Activated CD4-positive, alpha-beta T cell treated with anti-CD3 and anti-CD28 coated beads for 36 hours (primary cell): ENCODE measurements at places on chromosomes 2 and 18.

DNA sequence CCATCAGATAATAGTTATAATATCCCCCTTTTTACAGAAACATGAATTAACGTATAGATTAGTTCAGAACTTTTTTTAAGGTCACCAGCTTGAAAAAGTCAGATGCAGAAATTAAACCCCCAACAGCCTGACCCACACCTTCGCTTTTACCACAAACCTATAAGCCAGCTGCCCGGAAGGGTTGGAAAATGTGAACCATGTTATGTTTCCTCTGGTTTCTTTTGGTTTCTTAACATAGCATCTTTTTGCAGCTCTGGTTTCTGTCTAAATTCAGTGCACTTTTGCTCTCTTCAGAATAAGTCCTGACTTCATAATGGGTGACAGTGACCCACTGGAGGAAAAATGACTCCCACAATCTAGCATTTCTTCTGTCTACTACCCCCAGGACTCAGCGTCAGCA is 381.7 kb upstream of the DDX18 start:
- DNase-seq: no peak

DNA sequence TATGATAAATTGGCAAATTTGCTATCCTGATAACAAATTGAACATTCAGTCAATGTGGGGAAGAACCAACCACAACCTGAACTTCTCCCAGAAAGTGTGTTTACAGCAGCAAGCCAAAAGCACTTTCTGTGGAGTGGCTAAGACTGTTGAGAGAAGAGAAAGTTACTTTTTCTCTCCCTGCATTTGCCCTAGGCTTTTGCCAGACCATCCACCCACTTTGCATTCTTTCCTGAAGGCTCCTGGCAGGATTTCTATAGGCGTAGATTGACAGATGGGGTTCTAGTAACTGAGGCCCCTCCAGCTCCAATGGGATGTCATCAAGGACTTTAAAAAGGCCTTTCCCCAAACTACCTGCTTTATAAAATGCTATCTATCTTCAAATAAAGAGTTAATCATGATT is 215.2 kb downstream of the GULP1 start:
- DNase-seq: no peak

- DNase-seq: no peak
These were observed 152.2 kb downstream of the TMEM18 start for GRCh38 chr2:525021-525420.

- no peak for DNase-seq
These were observed 24.0 kb upstream of the GREB1 start for GRCh38 chr2:11509657-11510360.

DNA sequence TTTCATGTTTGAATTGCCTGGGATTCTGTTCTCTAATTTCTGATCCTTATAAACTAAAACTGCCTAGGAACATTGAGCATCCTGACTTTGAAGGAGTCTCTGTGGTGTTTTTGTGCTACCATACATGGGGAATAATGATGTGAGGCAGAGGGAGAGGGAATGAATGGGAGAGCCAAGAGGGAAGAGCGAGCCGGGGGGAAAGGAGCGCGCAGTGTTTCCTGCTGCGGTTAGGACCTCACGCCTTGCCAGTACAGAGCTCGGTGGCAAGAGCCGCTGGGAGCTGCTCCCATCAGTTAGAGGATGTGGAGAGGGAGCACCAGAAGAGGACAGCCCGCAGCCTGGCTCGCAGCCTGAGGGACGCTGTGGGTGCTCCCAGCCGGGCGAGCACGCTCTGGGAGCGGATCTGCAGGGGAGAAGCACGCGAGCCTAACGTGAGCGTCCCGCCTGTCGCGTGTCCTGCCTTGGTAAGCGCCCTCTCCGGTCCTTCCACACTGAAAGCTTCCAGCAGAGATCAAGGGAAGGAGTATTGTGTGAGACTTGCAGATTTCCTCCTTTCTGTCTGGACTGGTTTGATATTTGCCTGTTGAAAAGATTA is 114.7 kb downstream of the FAM210A start:
- peak; percentile 46 for DNase-seq

DNA sequence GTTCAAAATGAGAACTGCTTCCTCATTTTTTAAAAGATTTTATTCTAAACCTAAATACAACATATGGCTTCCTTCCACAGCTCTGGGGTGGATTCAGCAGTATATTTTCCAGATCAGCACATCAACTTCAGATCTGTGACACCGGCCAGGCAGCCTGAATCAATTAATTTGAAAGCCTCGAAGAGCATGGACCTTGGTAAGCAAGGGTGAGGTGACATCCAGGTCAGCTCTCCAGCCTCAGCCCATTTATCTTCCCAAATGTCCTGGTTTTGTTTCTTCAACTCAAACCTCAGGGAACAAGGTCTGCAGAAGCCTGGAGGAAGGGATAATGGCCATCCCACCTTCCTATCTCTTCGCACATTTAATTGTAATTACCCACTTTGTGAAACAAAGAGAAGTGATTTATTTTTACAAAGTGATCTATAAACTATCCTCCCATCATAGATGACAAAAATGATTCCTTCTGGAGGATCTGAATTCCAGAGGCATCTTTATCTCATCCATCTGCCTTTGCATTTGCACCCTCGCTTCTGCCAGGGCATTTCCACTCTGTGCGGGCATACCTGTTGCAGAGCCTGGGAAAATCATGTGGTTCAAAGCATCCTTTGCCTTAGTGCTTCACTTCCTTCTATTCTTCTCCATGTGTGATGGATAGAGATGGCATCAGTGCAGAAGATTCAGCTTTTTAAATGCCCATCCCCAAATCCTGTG is 489.0 kb upstream of the NRP2 start:
- DNase-seq: no peak

GRCh38 chr2:188623995-188624643 is 332.4 kb downstream of the GULP1 start:
- no peak for DNase-seq

DNA sequence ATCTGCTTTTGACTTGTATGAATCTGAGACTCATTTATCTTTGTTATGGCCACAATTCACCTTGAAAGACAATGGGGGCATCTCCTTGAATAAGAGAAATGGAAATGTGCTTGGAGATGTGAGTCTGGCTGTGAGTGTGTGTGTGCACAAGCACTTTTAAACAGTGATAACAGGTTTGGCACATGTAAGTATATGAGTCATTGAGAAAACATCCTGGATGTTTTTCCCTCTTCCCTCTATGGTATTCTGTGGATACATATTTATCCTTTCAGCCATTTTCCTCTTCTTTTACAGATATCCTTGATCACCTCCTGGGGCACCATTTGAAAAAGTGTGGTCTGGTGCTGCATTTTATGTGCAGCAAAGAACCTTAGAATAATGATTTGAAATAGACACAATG is 317.3 kb upstream of the THUMPD2 start:
- no peak for DNase-seq

DNA sequence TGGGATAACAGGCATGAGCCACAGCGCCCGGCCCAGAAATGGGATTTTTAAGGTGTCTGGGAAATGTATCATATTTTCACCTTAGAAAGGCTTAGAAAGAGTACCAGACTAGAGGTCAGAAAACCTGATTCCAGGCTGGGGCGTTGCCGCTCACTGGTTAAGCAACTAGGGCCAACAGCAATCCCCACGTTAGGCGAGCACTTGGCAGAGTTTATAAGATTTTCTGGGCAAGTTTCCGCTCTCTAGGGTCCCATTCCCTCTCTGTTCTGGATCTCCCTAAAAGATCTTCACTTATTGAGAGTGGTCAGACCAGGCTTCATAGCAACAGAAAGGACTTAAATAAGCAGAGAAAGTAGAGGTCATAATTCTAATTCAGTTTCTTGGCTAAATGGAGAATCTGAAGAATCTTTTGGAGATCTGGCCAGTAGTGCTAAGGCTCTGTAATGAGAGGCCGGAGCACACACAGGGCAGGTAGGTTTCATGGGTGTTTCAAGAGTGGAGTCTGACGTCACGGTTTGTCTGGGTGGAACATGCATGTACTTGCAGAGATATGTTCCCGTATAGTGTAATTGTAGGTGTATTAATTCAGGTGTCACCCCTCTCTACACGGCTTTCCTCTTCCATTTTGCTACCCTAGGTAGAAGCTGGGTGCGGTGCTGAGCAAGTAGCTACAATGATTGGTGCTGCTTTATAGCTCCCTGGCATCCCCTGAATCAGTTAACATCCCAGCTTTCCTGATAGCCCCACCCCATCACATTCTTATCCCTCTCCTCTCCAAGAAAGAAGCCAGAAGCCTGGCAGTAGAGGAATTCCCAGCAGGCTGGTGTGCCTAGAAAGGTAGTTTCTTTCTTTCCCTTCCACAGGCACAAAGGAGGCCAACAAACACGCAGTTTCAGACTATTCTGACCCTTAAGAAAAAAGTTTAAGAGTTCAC is 4.4 kb upstream of the SMAD7 start:
- DNase-seq: no peak

DNA sequence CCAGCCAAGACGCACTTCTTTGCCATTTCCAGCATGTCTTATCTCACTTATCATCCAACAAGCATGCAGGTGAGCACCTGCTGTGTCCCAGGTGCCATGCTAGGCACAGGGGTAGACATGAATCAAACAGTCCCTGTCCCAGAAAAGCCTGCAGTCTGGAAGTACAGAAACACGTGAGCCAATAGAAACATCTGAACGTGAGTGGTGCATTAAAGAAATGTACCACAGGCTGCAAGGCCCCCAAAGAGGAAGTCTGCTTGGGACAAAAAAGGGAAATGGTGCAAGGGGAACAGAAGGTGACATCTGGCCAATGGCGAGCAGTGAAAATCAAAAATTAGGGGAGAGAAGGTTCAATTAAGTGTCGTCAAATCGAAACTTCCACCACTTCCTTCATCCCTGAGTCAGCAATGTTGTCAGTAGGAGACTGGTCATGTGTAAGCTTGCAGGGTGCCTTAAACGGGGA is 17.6 kb upstream of the TMEM247 start:
- no peak for DNase-seq

DNA sequence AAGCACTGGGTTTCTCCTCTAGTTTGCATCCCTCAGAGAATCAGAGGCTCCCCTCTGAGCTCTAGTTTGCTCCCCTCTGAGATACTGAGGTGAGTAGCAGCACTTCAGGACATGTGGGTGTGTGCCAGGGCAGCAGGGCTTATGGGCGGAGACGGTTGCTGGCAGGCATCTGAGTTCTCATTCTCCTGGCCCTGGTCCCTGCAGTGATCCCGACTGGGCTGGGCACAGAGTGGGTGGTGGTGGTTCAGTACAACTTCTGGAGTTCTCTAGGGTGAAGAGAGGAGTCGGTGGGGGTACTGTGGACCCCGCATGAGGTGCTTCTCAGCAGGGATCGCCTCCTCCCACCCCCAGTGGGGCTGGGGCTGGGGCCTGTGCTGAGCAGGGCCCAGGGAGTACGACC is 47.9 kb downstream of the BOLA3 start:
- DNase-seq: no peak

- DNase-seq: peak; percentile 88
These were observed 38.8 kb upstream of the BMP10 start for GRCh38 chr2:68909793-68910674.

DNA sequence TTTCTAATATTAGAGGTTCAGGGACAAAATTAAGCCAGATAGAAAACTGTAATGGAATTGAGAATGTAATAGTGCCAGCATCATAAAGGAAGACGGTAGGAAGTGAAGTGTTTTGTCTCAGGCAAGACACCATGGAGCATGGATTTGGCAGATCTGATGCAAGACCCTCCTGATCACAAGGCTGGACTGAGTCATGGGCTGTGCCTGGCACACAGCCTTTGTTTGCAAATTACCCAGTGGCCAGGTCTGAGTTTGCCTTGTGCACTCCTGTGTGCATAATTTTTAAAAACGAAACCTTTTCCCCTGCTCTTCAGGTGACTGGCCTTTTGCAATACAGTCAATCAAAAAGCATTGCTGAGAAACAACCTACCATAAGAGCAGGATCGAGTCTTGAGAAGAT is 2.0 kb upstream of the UPP2 start:
- DNase-seq: no peak

- DNase-seq: no peak
These were observed 632.4 kb upstream of the LRRTM4 start for GRCh38 chr2:78154586-78154985.

DNA sequence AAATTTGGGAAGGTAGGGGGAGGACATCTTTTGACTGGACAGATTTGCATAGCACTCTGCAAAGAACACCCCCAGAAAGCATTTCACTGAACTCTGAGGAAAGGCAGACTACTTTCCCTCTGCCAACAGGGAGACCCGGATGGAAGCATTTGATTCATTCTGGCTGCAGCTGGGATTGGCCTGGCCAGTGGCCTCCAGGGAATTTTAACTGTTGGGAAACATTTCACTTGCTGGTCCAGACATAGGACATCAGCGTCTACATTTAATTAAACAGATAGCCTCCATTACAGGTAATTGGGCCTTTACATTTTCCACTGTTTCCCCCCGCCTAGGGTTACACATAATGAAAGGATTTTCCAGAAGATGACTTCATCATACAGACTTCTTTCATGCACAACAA is 92.8 kb downstream of the MARCHF4 start:
- DNase-seq: no peak

DNA sequence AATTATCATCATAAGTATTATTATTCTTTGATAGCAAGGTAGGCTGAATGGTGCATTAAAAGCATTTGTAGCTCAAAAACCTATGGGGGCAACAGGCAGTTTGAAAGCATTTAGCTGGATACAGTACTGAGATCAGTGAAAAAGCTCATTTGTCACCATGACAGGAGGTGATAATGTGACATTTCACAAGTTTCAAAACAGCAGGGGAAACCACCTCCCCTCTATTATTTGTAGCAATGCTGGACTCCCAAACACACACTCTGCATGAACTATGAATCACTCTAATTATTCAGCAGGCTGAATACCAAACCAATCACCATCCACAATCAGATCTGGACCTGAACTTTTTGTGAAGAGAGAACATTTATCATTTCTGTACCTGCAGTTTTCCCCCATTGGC is 63.4 kb downstream of the MYO5B start:
- DNase-seq: no peak

DNA sequence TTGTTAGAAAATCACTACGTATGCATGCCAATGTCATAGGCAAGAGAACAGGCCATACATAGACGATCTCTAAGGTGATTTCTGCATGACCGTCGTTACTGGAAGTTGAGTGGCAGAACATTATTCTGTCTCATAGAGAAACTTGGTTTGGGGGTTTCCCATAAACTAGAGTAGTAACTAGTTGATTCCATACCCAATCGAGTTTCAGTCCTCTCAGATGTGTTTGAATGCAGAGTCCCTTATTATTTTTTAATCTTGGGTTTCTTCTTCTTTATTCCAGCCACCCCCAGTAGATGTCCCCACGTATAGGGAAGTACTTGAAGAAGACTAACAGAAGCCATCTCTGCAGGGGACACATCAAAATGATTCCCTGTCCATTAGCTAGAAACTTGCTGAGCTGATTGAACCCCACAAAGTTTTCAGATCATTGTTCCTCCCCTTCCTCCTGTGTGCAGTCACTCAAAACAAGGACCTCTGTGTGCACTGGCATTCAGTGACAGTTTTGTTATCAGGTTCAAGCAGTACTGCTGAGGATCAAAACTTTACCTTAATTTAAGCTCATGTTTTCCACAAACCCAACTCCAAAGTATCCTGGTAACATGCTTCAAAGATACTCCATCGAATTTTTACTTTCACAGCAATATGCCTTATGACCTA is 68.4 kb upstream of the CDCA7 start:
- peak; percentile 20 for DNase-seq

GRCh38 chr2:127535918-127536317 is 435 bp downstream of the MYO7B start:
- DNase-seq: no peak

- no peak for DNase-seq
These were observed 150.8 kb upstream of the MYCN start for GRCh38 chr2:15789381-15790062.

- DNase-seq: no peak
These were observed 49.4 kb downstream of the HNMT start for GRCh38 chr2:138013639-138014038.

GRCh38 chr2:20397811-20398447 is 47.3 kb upstream of the PUM2 start:
- DNase-seq: no peak

GRCh38 chr2:160375802-160376469 is 117.7 kb downstream of the RBMS1 start:
- no peak for DNase-seq
